Activated T-helper 1 cell treated with anti-CD3 and anti-CD28 coated beads, Interleukin-12 subunit alpha, Interleukin-12 subunit beta, Interleukin-2, Interleukin-4 antibody, amounts not matched to agents 30 ng/mL and 10 ng/mL and 1 ng/mL, durations not matched to agents 14 hours and 24 hours and 36 hours (primary cell): ENCODE measurements at places on chromosomes 1 and 21. TPM values are rescaled to one million over a fixed set of nuclear protein-coding genes. Genes with fewer than 3 reads are reported as not detected.

HSF2BP gene
- total RNA-seq: 1.2 TPM in 2 replicates

S100A6 gene
- 154 and 159 TPM in 2 replicates for total RNA-seq

POU3F1 gene
- total RNA-seq: 1.5 and 1.8 TPM in 2 replicates

ETV3L gene
- total RNA-seq: not detected in 2 replicates

SLC35F3 gene
- total RNA-seq: 7.9 and 8.2 TPM in 2 replicates

CENPF gene
- total RNA-seq: 51.7 and 52.3 TPM in 2 replicates

KRTAP21-2 gene
- not detected in 2 replicates for total RNA-seq

TEX38 gene
- total RNA-seq: 0.18 TPM in 1 of 2 replicates, not detected in the other

ARHGEF16 gene
- not detected in 2 replicates for total RNA-seq

AMY2B gene
- total RNA-seq: 3.4 and 3.9 TPM in 2 replicates

ARHGEF19 gene
- total RNA-seq: 7.9 and 11.2 TPM in 2 replicates

AZIN2 gene
- total RNA-seq: 1.1 and 1.4 TPM in 2 replicates

COL11A1 gene
- total RNA-seq: not detected in 2 replicates

RHCE gene
- 0.17 TPM in 1 of 2 replicates, not detected in the other for total RNA-seq

BCL10 gene
- 25.1 and 28.8 TPM in 2 replicates for total RNA-seq

FBLIM1 gene
- not detected in 2 replicates for total RNA-seq

KIF14 gene
- 11.5 and 12.5 TPM in 2 replicates for total RNA-seq

CELA3A gene
- total RNA-seq: not detected in 2 replicates

ANGPTL3 gene
- not detected in 2 replicates for total RNA-seq

YIPF1 gene
- total RNA-seq: 14.7 and 15.2 TPM in 2 replicates

DCST1 gene
- total RNA-seq: not detected in 2 replicates

IRF6 gene
- 0.16 and 0.17 TPM in 2 replicates for total RNA-seq

DCST2 gene
- 0.26 and 0.27 TPM in 2 replicates for total RNA-seq

KRTAP19-1 gene
- total RNA-seq: not detected in 2 replicates

GPR52 gene
- 3.1 and 3.9 TPM in 2 replicates for total RNA-seq

ERRFI1 gene
- 1.6 and 3.2 TPM in 2 replicates for total RNA-seq

CD5L gene
- total RNA-seq: not detected in 2 replicates

ATP6V1G3 gene
- total RNA-seq: not detected in 2 replicates

GSTM1 gene
- total RNA-seq: 77.4 and 86.4 TPM in 2 replicates

SLC1A7 gene
- not detected in 2 replicates for total RNA-seq

HRNR gene
- total RNA-seq: not detected in 2 replicates
